ENCODE measurements at places on chromosomes 11 and 22.

- DNase-seq: no peak
These were observed 56.6 kb downstream of the CSNK2A3 start for GRCh38 chr11:11296434-11296833.

- no peak for DNase-seq
These were observed 103.3 kb downstream of the PDE3B start for GRCh38 chr11:14746857-14747395.

DNA sequence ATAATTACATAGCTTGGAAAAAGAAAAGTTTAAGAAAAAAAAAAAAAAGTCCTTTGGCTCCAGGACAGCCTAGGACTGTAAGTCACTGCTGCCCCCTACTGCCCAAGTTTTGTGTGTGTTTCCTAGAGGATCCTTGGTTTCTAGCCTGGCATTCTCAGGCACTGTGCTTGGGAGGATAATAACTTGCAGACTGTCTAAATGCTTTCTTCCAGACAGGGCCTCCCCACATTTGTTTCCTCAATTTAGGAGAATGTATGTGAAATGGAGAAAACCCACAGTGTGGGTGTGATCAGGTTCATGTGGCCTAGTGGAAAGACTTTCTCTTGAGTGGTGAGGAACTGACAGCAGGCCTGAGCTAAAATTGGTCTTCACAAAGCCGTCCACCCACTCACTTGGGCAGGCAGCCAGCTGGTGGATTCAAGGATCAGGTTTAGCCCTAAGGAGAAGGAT, 191.0 kb downstream of the NAV2 start:
- DNase-seq: peak; percentile 43

DNA sequence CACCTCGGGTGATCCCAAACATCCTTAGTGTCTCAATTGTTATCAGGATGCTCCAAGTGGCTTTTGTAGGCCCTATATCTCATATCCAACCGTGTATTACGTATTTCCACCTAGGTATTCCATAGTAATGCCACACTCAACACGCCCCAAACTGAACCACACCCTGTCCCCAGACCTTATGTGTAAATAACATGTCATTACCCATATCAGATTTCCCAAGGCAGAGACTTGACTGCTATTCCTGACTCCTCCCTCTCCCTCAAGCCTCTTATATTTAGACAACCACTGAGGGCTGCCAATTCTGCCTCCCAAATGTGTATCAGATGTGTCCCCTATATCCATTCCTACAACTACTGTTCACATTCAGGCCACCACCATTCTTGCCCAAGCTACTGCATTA, 132.8 kb upstream of the NCAM1 start:
- DNase-seq: no peak

DNA sequence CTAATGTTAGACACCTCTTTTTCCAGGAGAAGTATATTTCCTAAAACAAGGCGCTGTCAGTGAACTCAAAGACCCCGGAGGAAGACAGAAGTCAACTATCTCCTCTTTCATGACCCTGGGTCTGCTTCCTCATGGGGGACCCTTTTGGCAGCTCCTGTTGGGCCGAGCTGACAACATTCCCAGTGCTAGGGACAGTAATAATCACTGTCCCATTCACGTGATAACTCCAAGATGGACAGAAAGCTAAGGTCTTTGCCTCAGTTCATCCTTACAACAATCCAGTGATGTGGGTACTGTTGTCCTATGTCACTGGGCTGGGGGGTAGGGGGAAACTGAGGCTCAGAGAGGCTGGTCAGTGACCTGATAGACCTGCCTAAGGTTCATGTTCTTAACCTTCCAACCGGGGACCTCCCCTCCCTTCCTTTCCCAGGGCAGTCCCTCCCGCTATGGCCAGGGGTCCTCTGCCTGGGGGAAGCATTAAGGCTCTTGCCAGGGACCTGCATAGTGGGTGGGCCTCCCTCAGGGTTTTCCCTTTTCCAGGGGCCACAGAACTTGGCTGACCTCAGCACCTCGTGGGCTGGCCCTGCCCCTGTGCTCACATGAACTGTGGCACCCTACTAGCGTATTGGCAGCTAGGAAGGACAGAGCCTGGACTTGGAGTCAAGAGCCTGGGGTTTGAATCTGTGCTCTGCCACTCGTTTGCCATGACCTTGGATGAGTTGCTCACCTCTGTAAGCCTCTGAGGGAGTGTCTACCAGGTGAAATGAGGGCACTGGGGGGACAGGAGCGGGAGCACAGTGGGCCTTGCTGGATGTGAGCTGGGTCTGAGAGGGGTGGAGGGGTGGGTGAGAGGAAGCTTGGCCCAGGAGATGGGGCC, 53.6 kb downstream of the LRRC32 start:
- DNase-seq: no peak

DNA sequence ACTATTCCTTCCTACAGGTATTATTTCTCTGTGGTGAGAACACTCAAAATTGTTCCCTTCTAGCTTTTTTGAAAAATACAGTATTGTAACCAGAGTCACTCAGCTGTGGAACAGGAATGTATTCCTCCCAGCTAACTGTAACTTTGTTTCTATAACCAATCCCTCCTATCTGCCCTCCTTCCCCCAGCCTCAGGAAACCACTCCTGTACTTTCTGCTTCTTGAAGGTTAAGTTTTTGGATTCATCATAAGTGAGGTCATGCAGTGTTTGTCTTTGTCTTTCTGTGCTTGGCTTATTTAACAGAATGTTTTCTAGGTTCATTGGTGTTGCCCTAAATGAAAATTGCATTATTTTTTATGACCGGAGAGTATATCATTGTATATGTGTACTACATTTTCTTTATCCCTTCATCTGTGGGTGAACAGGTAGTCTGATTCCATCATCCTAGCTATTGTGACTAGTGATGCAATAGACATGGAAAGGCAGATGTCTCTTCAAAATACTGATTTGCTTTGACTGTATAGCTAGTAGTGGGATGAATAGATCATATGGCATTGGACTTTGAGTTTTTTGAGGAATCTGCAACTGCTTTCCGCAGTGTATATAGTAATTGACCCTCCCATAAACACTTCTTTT, 112.9 kb upstream of the GRK3 start:
- no peak for DNase-seq

DNA sequence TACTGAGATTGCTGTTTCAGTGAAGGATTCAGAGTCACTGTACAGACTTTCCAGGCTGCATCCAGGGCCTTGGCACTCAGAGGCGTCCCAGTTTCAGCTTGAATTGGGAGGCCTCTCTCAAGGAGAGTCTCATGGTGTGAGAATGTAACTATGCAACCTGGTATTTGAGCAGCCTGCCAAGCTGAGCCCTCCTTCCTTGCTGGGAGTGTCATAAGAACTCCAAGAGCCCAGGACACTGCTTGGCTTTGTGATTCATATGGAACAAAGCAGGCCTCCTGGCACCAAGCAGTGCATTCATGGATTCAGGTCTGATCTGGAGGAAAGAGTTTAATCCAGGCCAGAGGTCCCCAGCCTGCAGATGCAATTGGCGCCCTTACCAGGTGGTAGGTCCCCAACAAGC, 171.7 kb downstream of the DBX1 start:
- DNase-seq: no peak

- DNase-seq: no peak
These were observed 135.0 kb downstream of the SERGEF start for GRCh38 chr11:17877886-17878285.

GRCh38 chr11:115220423-115220822, 283.8 kb downstream of the CADM1 start:
- no peak for DNase-seq

- no peak for DNase-seq
These were observed 12.2 kb downstream of the CBL start for GRCh38 chr11:119218141-119218878.

- no peak for DNase-seq
These were observed 106.0 kb downstream of the APIP start for GRCh38 chr11:34810107-34810562.

DNA sequence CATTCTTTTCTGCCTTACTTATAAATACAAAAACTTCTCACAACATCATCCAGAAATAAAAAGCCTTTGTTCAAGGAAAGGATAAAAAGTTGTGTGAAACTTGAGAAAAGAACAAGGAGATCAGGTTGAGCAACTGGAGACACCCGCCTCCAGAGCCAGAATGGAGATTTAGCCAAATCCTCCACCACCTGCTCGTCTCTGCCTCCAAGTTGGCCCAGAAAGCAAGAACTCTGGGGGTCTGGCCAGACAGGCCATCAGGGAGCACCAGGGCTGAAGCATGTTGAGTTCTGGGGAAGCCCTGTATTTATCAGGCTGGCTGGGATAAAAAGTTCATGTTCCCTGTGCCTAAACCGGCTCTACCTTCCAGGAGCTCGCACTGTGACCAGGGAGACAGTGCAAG, 14.9 kb downstream of the SMCO4 start:
- no peak for DNase-seq

- no peak for DNase-seq
These were observed 6.7 kb downstream of the DDI1 start for GRCh38 chr11:104043142-104043541.

- DNase-seq: no peak
These were observed 347 bp downstream of the MN1 start for GRCh38 chr22:27801202-27801615.

- DNase-seq: no peak
These were observed 26.5 kb downstream of the PGA5 start for GRCh38 chr11:61267437-61267841.

GRCh38 chr11:69013009-69013951, at the start of gene MRGPRF:
Gene MRGPRF (minus strand): TSS chr11:69013246. CDS start chr11:69009901, 3,345 bp downstream.
- no peak for DNase-seq

- no peak for DNase-seq
These were observed 4.0 kb downstream of the CCDC88B start for GRCh38 chr11:64343767-64344559.

- DNase-seq: no peak
These were observed 77.4 kb downstream of the SWAP70 start for GRCh38 chr11:9741260-9741659.

DNA sequence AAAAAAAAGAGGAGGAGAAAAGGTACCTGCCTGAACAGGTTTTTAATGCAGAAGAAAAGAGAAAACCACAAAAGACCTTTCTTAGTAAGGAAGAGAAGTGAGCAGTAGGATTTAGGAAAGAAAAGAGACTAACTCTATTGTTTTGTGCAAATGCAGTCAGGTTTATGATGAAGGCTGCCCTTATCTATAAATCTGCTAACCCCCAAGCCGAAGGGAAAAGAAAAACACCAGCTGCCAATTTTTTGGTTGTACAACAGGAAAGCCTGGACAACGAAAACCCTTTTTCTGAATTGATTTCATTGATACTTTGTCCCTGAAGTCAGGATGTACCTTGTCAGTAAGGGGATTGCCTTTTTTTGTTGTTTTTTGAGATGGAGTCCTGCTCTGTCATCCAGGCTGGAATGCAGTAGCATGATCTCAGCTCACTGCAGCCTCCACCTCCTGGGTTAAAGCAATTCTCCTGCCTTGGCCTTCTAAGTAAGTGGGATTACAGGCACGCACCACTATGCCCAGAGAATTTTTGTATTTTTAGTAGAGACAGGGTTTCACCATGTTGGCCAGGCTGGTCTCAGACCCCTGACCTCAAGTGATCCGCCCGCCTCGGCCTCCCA, 21.2 kb downstream of the POLD4 start:
- DNase-seq: no peak

DNA sequence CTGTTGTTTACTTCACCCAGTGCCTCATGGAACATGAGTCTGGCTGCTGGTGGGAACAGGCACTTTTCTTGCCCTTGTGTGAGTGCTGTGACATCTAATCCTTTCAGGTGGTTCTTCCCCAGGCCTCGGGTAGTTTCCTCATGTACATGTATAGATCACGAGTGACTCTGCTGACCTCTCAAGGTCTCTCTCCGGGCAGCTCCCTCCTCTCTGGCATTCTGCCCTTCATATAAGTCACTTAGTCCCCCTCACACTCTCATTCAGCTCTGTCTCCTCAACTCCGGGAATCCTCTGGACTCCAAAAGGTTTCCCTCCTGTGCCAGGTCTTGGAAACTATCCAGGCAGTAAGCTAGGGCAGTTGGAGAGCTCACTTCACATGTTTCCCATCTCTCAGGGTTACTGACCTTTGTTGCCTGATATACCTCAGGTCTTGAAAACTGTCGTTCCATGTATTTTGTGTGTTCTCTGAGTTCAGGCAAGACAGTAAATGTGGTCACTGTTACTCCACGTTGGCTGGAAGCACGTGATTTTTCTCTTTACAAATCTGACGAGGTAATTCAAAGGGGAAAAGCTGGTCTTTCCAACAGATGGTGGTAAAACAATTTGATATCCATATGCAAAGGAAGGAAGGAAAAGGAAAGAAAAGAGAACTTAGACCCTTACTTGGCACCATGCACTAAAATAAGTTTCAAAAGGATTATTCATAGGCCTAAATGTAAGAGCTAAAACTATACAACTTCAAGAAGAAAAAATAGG, 40.5 kb upstream of the PITPNB start:
- no peak for DNase-seq

DNA sequence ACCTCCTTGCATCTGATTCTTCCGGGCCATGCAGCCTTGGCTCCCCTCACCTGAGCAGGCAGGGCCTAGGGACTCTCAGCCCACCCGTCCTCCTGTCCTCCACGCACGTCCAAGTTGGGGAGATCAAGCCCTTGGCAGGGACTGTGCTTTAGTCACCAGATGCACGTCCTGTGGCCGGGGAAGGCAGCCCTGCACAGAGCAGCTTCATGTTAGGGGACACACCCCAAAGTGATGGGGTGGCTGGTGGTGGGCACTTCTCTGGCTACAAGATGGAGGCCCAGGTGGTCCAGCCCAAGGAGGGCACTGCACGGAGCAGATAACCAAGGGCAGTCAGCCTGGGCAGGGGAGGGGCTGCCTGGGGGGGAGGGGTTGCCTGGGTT, 1.2 kb downstream of the MUC5B start:
- no peak for DNase-seq

GRCh38 chr11:70697701-70698100, 299.4 kb downstream of the CTTN start:
- DNase-seq: no peak

- no peak for DNase-seq
These were observed 55.4 kb upstream of the PLET1 start for GRCh38 chr11:112315861-112316739.

DNA sequence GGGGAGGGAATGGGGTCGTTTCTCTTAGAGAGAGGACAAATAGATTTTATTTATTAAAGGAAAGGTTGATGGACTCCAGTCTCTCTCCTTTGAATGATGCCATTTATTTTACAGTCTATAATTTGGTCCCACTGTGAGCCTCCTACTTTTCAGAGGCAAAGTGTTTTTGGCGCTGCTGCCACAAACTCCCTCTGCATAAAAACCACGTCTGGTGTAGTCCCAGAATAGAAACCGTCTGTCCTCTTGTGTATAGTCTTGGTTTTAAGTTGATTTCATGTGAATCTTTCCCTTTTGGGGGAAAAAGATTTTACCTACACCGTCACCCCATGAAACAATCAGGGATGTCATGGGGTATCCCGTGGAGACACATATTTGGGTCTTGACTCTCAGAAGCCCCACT, 143.6 kb upstream of the SEZ6L start:
- DNase-seq: no peak

Measured in NCI-H1436 (cell line).